KBM-7 (cell line): ENCODE measurements at places on chromosomes 1 and 21.

GRCh38 chr21:45876381-45877170, 105.0 kb upstream of the COL6A1 start:
- DNase-seq = no peak

DNA sequence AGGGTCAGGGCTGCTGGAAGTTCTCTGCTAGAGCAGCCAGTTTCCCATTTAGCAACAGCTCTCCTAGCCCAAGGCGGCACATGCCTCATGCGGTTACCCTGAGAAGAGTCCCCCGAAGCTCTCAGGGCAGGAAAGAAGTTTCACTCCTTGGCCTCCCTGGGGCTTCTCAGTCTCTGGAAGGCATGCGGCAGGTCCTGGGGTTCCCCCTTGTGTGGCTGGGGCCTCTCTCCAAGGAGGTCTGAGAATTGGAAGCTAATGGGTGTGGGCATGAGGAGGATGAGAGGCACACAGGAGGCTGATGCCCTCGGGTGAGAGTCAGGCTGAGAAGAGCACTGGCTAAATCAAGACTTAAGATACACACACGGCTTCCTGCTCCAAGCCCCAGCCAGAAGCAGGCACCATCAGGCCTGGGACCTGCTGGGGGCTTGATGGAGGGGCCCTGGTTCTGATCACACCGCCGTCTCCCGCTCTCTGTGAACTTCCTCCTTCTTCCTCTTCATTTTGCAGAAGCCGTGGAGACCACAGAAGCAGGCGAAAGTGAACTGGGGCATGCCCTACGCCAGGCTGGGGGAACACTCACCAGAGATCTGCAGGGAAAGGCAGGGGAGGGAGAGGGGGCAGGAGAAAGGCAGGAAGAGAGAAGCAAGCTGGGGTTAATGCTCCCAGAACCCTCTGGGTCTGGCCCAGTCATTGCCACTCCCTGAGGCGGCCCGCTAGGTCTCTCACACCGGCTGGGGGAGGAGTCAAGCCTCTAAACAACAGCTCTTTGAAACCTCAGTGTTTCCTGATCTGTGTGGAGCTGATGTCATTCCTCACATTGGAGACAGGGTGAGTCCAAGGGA, 15.1 kb downstream of the BLACAT1 start:
- DNase-seq = peak; percentile 93

DNA sequence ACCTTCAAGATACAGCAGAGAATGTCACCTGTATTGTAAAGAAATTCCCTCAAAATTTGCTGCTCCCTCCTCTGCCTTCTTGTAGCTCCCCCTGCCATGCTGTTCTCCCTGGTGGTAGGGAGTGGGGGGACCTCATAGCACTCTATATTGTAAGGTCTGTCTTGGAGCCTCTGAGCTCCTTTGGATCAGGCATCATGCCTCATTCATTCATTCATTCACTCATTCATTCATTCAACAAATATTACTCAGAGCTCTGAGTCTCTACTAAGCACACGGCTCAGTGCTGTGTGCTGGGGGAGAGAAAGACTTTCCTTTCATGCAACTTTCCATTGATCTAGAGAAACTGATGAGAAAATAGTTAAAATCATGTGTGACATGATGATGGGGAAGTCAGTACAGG, 27.1 kb upstream of the EPHB2 start:
- no peak for DNase-seq

- DNase-seq = no peak
Observed at GRCh38 chr1:108653431-108654105, 7.3 kb downstream of the HENMT1 start.

DNA sequence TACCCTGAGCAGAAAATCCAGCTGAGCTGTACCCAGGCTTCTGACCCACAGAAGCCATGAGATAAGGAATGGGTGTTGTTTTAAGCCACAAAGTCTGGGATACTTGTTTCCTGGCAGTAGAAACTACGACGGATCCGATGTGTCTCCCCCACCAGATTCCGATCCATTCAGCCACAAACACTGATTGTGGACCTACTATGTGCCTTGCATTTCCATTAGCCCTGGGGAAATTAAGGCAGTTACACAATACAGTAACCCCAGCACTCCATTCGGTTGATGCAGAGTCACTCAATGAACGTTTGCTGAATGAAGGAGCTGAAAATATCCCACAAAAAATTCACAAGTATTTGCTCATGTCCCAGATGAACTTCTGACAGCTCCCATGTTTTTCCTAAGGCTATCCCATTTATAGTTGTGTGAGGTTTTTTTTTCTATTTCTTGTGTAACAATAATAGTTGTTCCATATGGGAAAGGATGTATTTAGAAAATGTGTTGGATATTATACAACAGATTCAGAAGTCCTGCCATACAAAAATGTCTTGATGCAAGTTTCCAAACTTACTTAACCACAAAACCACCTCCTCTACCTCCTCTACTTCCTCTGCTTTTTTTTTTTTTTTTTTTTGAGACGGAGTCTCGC, 29.6 kb upstream of the KAZN start:
- peak; percentile 45 for DNase-seq

- no peak for DNase-seq
Observed at GRCh38 chr1:93623436-93623835, 58.2 kb downstream of the BCAR3 start.

GRCh38 chr1:51472359-51472758, 46.7 kb downstream of the EPS15 start:
- peak; percentile 68 for DNase-seq
